Activated T-cell treated with anti-CD3 and anti-CD28 coated beads, Interleukin-2, amount 50 U/mL, for 72 hours (primary cell): ENCODE measurements at places on chromosomes 4 and X. TPM values are rescaled to one million over a fixed set of nuclear protein-coding genes. Genes with fewer than 3 reads are reported as not detected.

Gene FAM199X
- total RNA-seq = 11.8 TPM

Gene TSPAN7
- 0.60 TPM for total RNA-seq

Gene DAPP1
- 48.1 TPM for total RNA-seq

Gene FAAH2
- total RNA-seq = 31.0 TPM

Gene ADGRG2
- not detected for total RNA-seq

Gene DRP2
- 1.2 TPM for total RNA-seq
